ENCODE measurements at places on chromosomes 7 and 10.
A peak's percentile ranks its signal among the peaks of the same experiment; 100 is the strongest.

DNA sequence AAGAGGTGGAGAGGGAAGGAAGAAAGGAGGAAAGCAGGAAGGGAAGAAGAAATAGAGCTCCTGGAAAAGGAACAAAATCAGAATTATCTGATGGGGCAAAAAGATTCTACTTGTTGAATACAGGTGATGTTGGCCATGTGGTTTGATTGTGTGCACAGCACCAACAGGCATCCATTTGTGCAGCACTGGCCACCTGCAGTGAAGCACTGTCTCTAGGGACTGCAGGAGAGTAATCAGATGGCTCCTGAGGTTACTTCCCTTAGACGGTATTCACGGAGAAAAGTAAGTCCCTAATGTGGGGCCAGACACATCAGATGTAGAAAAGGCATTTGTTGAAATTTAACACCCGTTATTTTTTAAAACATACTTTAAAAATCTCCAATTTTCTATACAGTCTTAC, 135.3 kb upstream of the VIPR2 start:
- no peaks in the 10 kb centered on the region for H3K4me1 ChIP-seq
- H3K27ac ChIP-seq = no peak overlapping the region
- H3K4me3 ChIP-seq = no peak overlapping the region
- no peaks in the 10 kb centered on the region for H3K36me3 ChIP-seq
- H3K27me3 ChIP-seq = no peaks in the 10 kb centered on the region

DNA sequence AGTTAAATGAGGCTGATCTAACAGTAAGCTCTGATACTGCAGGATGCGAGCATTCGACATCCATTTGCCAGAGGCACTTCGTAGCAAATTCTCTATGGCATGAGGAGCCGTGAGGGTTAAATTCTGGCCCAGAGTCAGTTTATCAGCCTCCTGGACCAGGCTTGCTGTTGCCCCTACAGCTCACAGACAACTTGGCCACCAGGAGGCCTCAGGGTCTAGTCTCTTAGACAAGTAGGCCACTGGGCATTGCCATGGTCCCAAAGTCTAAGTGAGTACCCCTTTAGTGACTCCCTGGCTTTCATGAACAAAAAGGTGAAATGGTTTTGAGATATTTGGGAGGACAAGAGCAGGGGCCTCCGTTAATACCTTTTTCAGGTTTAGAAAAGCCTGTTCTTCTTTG, 178.0 kb upstream of the MBL2 start:
- no peak overlapping the region for H3K4me3 ChIP-seq
- no peak overlapping the region for H3K27ac ChIP-seq
- H3K36me3 ChIP-seq = no peaks in the 10 kb centered on the region
- DNase-seq = no peak
- H3K27me3 ChIP-seq = no peaks in the 10 kb centered on the region
- H3K4me1 ChIP-seq = no peaks in the 10 kb centered on the region

- DNase-seq = no peak
- peaks cover 39% of the 10 kb centered on the region for H3K36me3 ChIP-seq
- H3K27me3 ChIP-seq = peaks cover 3% of the 10 kb centered on the region
- peak overlapping the region; percentile 74 for H3K4me3 ChIP-seq
- peaks cover 67% of the 10 kb centered on the region for H3K4me1 ChIP-seq
- H3K27ac ChIP-seq = peak overlapping the region; percentile 88
Measured at GRCh38 chr10:119539359-119539825, 3.1 kb downstream of the RGS10 start.

- peak within 1 kb of the TSS; percentile 79 for H3K27ac ChIP-seq
- peak; percentile 84 for DNase-seq
- H3K36me3 ChIP-seq = peaks cover 14% of the 10 kb centered on the region
- peaks cover 38% of the 10 kb centered on the region for H3K4me1 ChIP-seq
- H3K4me3 ChIP-seq = peak within 1 kb of the TSS; percentile 87
Measured at GRCh38 chr7:150368096-150368883, at the start of gene REPIN1. REPIN1 (plus strand) TSS chr7:150368822; CDS start chr7:150369712, 890 bp downstream.

GRCh38 chr7:100152937-100153666, 4.4 kb downstream of the LAMTOR4 start:
- no peak overlapping the region for H3K27ac ChIP-seq
- no peak overlapping the region for H3K4me3 ChIP-seq
- peaks cover 67% of the 10 kb centered on the region for H3K36me3 ChIP-seq
- no peaks in the 10 kb centered on the region for H3K27me3 ChIP-seq
- H3K4me1 ChIP-seq = peaks cover 67% of the 10 kb centered on the region

GRCh38 chr10:119279441-119279840, 72.1 kb downstream of the GRK5 start:
- no peaks in the 10 kb centered on the region for H3K27me3 ChIP-seq
- H3K4me3 ChIP-seq = no peak overlapping the region
- no peak overlapping the region for H3K27ac ChIP-seq
